ENCODE measurements at places on chromosomes 6 and 20.

- no peak for DNase-seq
Observed at GRCh38 chr6:49784272-49784671, 2.8 kb downstream of the PGK2 start.

GRCh38 chr6:159214281-159214680, 45.1 kb downstream of the FNDC1 start:
- no peak for DNase-seq

DNA sequence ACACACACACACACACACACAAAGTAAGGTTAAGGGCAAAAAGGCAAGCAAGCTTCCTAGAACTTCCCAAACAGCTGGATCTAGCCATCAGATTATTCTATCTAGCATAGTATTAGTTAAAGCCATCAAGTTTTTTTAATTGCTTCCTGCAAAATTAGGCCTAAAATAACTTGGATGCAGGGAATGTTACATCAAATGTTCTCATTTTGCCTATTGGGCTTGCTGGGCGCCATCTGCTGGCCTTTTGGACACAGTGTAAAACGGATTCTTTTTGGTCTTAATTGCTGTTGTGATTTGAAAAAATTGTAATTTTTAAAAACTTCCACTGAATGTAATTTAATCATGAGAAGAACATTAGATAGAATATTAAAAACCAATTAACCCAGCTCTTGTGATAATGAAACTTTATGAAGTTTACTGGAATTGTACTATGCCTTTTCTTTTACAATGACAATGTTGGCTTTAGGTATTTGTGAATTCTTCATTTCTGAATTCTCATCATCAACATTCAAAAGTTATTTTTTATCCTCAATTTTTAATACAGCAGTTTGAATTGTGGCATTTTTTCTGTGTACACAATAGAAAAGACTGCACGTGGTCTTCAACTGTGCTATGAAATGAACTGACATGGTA, 6.8 kb downstream of the MKKS start:
- peak; percentile 67 for DNase-seq

GRCh38 chr6:78578430-78578829, 288.9 kb upstream of the IRAK1BP1 start:
- DNase-seq, result no peak

GRCh38 chr6:101803136-101803535, 409.6 kb downstream of the GRIK2 start:
- DNase-seq, result peak; percentile 29

DNA sequence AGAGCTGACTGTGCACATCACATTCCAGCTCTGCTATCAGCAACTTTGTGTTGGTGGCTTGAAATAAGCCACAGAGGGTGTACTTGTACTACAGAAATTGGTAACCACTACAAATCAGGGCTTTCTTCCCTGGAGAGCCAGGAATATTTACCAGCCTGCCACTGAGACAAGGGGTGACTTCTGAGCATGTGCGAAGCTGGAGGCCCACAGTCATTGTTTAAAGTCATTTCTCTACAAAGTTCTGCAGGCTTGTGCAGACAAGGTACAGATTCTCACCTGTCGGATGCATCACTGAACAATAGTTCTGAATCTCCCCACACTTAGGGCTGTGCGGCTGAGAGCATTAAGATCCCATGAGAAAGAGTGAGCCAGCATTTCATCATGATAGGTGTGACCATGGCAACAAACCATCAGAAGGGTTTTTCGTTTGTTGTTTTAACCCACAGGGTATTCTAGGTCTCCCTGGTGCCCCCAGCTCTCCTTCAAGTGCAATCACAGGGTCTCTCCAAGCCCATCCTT, 292.8 kb downstream of the CDC5L start:
- DNase-seq, result no peak

DNA sequence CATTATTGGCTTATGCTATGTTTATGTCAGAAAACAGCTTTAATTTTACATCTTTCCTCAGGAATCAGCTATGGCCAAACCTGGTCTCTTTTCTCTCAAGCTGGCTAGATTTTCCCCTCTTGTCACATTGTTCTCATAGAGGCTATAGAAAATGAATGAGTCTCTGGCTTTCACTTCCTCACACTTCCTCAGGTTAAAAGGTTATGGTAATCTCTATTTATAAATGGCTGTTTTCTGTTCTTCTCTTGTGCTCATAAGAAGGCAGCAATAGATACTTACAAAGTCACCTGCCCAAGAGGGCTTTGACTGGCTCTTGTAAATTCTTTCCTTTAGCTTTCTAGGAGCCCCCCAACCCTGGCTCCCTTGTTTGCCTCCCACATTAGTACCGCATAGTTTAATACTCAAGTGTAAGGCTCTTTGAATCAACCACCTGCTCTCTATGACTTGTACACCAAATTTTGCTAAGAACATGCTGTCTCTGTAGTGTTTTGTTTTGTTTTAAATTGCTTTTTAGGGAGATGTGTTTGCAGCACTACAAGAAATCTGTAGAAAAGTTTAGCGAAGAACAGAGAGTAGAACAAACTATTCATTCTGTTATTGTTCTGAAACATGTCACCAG, 897.4 kb upstream of the CITED2 start:
- DNase-seq, result no peak

GRCh38 chr6:43843097-43843645, 73.2 kb downstream of the VEGFA start:
- DNase-seq, result no peak

DNA sequence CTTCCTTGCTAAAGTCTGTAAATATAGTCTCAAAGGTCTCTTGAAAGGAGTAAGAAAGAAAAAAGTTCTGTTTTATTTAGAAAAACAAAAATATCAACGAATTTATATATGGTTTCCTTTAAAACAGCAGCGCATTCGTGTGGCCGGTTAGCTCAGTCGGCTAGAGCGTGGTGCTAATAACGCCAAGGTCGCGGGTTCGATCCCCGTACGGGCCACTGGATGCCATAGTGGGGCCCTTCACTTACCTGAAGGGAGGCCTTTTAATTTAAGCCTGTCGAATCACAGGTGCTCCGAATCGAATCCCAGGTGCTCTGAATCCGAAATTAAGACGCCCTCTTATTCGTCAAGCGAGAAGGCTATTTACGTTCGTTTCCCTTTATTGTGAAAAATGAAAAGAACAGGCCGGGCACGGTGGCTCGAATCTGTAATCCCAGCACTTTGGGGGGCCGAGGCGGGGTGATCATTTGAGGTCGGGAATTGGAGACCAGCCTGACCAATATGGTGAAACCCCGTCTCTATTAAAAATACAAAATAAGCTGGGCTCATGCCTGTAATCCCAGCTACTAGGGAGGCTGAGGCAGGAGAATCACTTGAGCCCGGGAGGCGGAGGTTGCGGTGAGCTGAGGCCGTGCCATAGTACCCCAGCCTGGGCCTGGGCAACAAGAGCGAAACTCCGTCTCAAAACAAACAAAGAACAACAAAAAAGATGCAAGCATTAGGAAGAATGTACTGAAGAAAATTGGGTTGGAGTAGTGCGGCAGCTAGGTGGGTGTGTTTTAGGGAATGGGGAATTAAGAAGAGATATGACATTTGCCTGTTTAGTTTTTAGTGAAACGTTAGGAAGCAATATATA, 195.8 kb upstream of the ZNF184 start:
- DNase-seq, result peak; percentile 79

GRCh38 chr6:161338015-161338414, 64.2 kb upstream of the AGPAT4 start:
- no peak for DNase-seq

DNA sequence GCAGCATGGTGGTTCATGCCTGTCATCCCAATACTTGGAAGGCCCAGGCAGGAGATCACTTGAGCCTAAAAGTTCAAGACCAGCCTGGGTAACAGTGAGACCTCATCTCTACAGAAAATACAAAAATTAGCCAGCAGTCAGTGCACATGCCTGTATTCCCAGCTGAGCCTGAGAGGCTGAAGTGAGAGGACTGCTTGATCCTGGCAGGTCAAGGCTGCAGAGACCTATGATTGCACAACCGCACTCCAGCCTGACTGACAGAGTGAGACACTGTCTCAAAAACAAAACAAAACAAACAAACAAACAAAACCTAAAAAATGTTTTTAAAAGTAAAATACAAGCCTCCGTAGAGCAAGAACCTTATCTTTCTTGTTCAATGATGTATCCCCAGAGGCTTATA, 6.0 kb downstream of the CEP85L start:
- no peak for DNase-seq

- DNase-seq, result peak; percentile 12
Observed at GRCh38 chr6:150413781-150414281, 45.0 kb downstream of the IYD start.

- no peak for DNase-seq
Observed at GRCh38 chr6:163149279-163149848, 265.2 kb upstream of the QKI start.

- DNase-seq, result peak; percentile 79
Observed at GRCh38 chr6:100257793-100258395, 206.8 kb downstream of the SIM1 start.

DNA sequence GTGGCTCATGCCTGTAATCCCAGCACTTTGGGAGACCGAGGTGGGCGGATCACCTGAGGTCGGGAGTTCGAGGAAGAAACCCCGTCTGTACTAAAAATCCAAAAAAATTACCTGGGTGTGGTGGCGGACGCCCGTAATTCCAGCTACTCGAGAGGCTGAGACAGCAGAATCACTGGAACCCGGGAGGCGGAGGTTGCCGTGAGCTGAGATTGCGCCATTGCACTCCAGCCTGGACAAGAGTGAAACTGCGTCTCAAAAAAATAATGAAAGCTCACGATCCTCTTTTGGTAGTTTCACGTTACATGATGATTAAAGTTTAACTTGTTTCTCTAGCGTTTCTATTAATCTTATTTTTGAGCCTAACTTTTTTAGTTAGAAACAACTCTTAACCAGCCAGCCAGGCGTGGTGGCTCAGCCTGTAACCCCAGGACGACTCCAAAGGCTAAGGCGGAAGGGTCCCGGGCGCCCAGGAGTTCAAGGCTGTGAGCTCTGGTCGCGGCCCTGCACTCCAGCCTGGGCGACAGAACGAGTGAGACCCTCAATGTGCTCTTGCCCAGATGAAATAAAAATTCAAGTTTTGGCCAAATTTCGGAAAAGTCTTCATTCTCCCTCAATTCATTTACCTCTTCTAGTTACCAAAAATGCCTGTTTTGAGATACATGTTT, 1.2 kb upstream of the WRNIP1 start:
- DNase-seq, result no peak

GRCh38 chr20:44388466-44389023, 33.0 kb downstream of the HNF4A start:
- peak; percentile 74 for DNase-seq

DNA sequence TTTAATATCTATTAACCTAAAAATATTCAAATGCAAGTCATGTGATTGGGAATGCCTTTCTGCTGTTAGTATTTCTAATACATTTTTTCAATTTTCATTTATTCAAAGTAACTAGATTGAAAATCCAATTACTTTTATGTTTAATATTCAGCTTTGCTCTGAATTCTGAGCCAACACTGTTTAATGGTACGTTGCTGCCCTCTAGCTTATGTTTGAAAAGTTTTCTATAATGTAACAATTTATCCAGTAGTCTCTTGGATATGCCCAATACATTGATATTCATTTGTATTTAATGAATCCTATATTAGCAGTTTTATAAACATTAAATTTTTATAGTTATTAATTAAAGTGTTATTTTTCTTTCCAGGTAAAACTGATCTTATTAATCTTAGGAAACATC, 47.4 kb downstream of the LGSN start:
- DNase-seq, result peak; percentile 24

DNA sequence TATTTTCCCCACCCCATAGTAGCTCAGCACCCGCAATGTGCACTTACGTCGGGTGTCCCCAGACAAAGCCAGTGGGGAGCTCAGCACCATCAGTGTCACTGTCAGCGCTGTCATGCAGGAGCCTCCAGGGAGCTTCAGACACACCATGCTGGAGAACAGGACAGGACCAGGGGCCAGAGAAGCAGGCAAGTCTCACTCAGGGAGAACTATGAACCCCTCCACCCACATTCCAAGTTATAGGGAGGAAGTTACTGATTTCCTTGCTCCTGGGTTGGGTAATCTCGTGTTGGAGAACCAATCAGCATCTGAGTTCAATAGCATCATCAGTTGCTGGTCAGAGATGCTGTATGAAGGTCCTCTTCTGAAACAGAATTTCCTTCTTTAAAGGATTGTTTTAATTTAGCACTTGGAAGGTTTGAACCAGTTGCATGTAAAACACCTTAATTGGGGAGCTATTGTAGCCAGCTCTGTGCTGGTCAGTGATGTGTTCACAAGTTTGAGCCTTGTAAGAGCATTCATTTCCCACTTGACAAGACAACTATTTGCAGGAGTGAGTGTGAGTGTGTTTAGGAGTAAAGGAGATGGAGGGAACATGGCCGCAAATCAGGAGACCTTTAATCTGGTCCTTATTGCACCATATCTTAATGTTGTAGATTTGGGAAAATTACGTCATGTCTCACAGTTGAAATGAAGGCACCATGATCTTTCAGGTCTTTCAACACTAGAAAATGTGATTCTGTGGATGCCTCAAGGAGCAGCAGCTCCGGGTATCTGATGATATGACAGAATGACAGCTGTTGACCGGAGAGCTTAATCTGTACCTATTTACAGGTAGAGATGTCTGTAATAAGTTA, at the start of gene HLA-DRB1:
Gene HLA-DRB1, minus strand, starts transcription at position 253 of the 854 bp plus-strand sequence. Its CDS starts 106 bp downstream, at position 147.
- no peak for DNase-seq

DNA sequence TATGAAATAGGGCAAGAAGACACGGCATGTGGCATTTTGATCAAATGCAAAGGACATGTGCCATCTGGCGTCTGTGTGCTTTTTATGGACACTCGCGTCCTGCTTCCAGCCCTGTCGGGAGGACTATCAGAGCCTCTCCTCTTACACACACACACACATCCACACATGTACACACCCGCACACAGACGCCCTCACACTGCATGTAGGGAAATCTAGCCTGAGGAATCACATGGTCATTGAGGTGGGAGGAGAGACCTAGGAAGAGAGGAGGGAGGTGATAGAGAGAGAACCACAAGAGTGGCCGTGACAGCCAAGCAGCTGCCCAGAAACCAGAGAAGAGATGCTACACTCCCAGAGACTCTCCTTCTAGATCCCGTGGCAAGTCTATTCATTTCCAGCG, 105.9 kb upstream of the CDYL start:
- no peak for DNase-seq

- peak; percentile 63 for DNase-seq
Observed at GRCh38 chr6:136031982-136032381, 180.5 kb downstream of the PDE7B start.

DNA sequence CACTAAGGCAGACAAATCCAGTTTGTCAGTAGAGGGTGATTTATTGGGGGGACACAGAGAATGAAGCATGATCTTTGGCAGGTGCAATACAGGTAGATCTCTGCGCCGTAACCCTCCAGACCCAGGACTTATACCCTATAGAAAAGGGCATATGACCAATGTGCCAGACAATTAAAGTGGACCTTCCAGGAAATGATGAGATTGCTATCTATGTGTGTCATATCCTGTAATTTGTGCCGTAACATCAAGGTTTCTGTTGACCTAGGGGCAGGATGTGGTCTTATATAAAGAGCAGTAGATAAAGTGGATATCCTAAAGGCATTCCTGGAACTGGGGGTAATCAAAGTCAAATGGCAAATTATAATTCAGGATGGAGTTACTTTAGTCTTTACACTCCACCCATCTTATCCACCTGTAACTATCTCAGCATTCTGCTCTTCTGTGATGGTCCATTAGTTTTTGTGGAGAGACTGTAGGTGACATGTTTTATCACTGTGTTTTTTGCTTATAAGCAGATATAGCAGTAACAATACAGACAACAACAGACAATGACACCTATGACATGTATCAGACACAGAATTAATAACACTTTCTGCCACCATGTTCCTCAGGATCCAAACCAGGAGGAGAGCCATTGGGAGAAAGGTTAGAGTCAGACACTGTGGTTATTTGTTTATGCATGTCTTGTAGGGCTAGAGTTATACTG, 43.1 kb upstream of the ZNF337 start:
- no peak for DNase-seq
